H1 (cell line): ENCODE measurements at places on chromosomes 12 and 14.

DNA sequence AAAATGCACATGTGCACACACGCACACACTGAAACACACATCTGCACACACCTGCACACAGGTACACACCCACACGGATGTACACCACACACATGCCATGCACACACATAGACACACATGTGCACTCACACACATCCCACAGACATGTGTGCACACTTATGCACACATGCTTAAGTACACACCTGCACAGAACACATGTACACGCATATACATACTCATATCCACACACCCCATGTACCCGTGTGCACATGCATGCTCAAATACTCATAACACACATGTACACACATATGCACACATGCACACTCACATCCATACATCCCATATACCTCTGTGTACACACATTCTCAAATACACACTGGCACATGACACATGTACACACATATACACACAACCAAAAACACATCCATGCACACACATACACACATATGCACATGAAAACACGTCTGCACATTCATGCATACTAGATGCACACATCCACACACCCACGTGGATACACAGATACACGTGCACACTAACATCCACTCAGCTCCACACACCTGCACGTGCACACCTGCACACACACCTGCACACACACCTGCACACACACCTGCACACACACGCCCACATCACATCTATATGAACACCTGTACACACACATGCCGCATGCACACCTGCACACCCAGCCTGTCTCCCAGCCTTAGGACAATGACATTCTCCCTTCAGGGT lies 336.7 kb downstream of the ADGRD1 start:
- peak; percentile 30 for DNase-seq
- H3K36me3 ChIP-seq = no peaks in the 10 kb centered on the region
- no peak overlapping the region for H3K4me3 ChIP-seq
- H3K27ac ChIP-seq = no peak overlapping the region
- H3K27me3 ChIP-seq = no peaks in the 10 kb centered on the region

- H3K36me3 ChIP-seq = no peaks in the 10 kb centered on the region
- peak overlapping the region; percentile 34 for H3K4me3 ChIP-seq
- peaks cover 33% of the 10 kb centered on the region for H3K4me1 ChIP-seq
Observed at GRCh38 chr12:10364815-10365622, 24.8 kb downstream of the KLRK1 start.

GRCh38 chr14:100012478-100013327 lies 52.5 kb upstream of the EVL start:
- H3K4me3 ChIP-seq = no peak overlapping the region
- no peak overlapping the region for H3K27ac ChIP-seq
- DNase-seq = no peak
- no peaks in the 10 kb centered on the region for H3K27me3 ChIP-seq
- H3K36me3 ChIP-seq = no peaks in the 10 kb centered on the region

- no peak overlapping the region for H3K27ac ChIP-seq
- H3K27me3 ChIP-seq = no peaks in the 10 kb centered on the region
- H3K36me3 ChIP-seq = no peaks in the 10 kb centered on the region
- no peak overlapping the region for H3K4me3 ChIP-seq
Observed at GRCh38 chr12:118299791-118300460, 72.8 kb downstream of the TAOK3 start.

- H3K27ac ChIP-seq = no peak overlapping the region
- H3K27me3 ChIP-seq = no peaks in the 10 kb centered on the region
- H3K36me3 ChIP-seq = no peaks in the 10 kb centered on the region
- H3K4me1 ChIP-seq = peaks cover 15% of the 10 kb centered on the region
- no peak for DNase-seq
- H3K4me3 ChIP-seq = no peak overlapping the region
Observed at GRCh38 chr12:106125351-106126095, 13.2 kb downstream of the NUAK1 start.

- peaks cover 19% of the 10 kb centered on the region for H3K4me1 ChIP-seq
- peak overlapping the region; percentile 84 for H3K4me3 ChIP-seq
- no peak for DNase-seq
- H3K36me3 ChIP-seq = no peaks in the 10 kb centered on the region
- H3K27me3 ChIP-seq = no peaks in the 10 kb centered on the region
Observed at GRCh38 chr12:62933220-62933601, 1.7 kb downstream of the PPM1H start.

- peaks cover 5% of the 10 kb centered on the region for H3K4me1 ChIP-seq
- no peaks in the 10 kb centered on the region for H3K36me3 ChIP-seq
- H3K27ac ChIP-seq = no peak overlapping the region
- no peak overlapping the region for H3K4me3 ChIP-seq
- no peaks in the 10 kb centered on the region for H3K27me3 ChIP-seq
Observed at GRCh38 chr12:104519190-104520019, 62.7 kb downstream of the CHST11 start.

- H3K4me1 ChIP-seq = peaks cover 9% of the 10 kb centered on the region
- H3K4me3 ChIP-seq = no peak overlapping the region
- no peak for DNase-seq
- H3K27me3 ChIP-seq = no peaks in the 10 kb centered on the region
Observed at GRCh38 chr12:44655846-44656245, 220.3 kb downstream of the NELL2 start.

GRCh38 chr14:45091710-45092109 lies 7.8 kb downstream of the PRPF39 start:
- H3K36me3 ChIP-seq = peaks cover 18% of the 10 kb centered on the region
- no peaks in the 10 kb centered on the region for H3K4me1 ChIP-seq
- H3K27me3 ChIP-seq = no peaks in the 10 kb centered on the region
- no peak overlapping the region for H3K4me3 ChIP-seq
- H3K27ac ChIP-seq = no peak overlapping the region

- no peak overlapping the region for H3K27ac ChIP-seq
- no peaks in the 10 kb centered on the region for H3K36me3 ChIP-seq
- no peak for DNase-seq
- H3K27me3 ChIP-seq = no peaks in the 10 kb centered on the region
- H3K4me3 ChIP-seq = no peak overlapping the region
Observed at GRCh38 chr12:81633127-81633526, 126.0 kb downstream of the PPFIA2 start.

DNA sequence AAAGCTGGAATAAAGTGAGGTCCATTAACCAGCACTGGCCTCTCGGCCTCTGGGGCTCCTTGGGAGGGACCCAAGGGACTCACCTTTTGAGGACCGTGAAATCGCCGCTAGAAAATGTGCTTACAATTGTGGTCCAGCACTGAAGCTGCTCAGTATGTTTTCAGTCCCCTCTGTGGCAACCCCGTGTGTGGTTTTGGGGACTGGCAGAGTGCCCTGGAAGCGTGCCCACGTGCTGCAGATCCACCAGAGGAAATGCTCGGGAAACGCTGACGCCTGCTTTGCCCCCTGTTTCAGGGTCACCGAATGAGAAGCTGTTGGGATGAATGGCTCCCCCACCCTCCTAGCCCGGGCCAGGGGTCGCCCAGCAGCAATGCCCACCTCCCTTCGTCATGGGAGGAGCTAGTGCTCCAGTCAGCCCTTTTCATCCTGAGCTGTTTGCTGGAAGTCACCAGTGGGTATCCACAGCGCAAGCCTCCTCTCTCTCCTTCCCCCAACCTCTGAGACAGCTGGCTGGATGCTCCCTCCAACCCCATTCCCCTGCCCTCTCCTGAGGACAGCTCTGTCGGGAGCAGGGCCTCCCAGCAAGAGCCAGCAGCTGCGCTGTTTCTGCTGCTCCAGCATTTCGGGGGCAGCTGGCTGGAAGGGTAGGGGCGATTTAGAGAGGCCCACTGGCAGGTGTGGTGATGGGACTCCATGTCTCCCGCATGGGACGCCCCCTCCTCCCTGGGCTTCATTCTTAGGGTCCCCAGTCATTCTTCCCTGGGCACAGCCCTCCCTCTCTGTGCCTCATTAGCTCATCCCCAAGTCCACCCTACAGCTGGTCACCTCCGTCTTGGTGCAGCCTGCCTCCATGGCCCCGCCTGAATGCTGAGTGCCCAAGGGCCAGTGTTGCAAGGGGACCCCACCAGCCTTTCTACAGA lies 33.2 kb upstream of the PPP1R13B start:
- H3K4me3 ChIP-seq = no peak overlapping the region
- no peaks in the 10 kb centered on the region for H3K27me3 ChIP-seq
- no peaks in the 10 kb centered on the region for H3K36me3 ChIP-seq

DNA sequence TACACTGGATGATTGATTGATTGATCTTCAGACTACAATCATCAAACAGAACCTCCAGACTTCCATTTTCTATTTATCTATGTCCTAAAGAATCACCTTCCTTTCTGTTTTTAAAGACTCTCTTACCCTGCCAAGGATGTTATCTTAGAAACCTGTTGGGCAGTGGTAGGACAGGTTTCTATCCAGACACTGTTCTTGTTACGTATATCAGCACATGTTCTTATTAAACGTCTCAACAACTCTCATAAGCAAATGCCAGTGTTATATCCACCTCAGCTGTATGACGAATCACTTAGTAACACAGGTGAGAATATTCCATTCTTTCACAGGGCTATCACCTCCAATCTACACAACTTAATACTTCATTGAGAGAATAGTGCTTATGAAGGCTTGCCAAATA lies 40.2 kb upstream of the RPL10L start:
- no peak for DNase-seq
- H3K4me1 ChIP-seq = no peaks in the 10 kb centered on the region
- no peaks in the 10 kb centered on the region for H3K27me3 ChIP-seq
- no peak overlapping the region for H3K4me3 ChIP-seq
- H3K27ac ChIP-seq = no peak overlapping the region
- H3K36me3 ChIP-seq = no peaks in the 10 kb centered on the region

- H3K27me3 ChIP-seq = no peaks in the 10 kb centered on the region
- H3K4me3 ChIP-seq = no peak overlapping the region
- no peak for DNase-seq
- H3K27ac ChIP-seq = no peak overlapping the region
- no peaks in the 10 kb centered on the region for H3K36me3 ChIP-seq
- no peaks in the 10 kb centered on the region for H3K4me1 ChIP-seq
Observed at GRCh38 chr12:72738811-72739210, 466.6 kb downstream of the TRHDE start.

DNA sequence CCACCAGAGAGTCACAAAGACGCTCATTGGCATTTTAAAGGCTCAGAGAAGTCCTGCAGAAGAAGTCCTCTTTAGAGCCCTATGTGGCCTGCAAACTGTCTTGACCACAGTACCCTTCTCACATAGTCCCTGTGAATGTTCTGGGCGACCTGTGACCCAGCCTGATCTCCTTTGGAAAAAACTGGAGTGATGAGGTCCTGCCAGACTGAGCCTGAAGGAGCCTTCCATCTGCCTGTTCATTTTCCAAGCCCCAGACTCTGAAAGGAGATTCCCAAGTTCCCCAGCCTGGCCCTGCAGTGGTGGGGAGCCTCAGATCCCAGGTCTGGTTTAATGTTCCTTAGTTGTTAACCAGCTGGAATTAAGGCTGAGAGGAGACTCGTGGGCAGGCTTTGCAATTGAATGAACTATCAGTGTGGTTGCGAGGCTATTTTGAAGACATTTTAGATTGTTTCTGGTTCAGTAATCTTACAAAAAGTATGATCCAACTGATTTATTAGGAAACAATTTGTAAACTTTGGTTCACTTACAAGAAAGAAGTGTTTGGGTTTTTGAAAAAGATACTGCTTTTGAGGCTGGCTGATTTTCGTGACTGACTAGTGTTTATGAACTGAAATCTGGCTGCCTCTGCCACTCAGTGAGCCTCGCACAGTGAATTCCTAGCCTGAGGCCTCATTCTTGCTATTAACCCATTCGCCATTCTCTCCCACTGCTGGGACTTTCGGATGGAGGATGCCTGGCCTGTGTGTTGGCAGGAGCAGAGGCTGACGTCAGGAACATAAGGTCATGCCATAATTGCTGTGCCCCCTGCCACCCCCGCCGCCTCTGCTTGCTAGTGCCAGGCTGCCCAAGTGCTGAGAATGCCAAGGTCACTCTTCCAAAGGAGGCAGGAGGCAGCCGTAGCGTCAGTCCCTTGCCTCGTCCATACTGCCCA lies 249.0 kb downstream of the CACNA1C start:
- peaks cover 11% of the 10 kb centered on the region for H3K4me1 ChIP-seq
- DNase-seq = no peak
- no peak overlapping the region for H3K4me3 ChIP-seq
- H3K27ac ChIP-seq = no peak overlapping the region
- H3K27me3 ChIP-seq = no peaks in the 10 kb centered on the region

DNA sequence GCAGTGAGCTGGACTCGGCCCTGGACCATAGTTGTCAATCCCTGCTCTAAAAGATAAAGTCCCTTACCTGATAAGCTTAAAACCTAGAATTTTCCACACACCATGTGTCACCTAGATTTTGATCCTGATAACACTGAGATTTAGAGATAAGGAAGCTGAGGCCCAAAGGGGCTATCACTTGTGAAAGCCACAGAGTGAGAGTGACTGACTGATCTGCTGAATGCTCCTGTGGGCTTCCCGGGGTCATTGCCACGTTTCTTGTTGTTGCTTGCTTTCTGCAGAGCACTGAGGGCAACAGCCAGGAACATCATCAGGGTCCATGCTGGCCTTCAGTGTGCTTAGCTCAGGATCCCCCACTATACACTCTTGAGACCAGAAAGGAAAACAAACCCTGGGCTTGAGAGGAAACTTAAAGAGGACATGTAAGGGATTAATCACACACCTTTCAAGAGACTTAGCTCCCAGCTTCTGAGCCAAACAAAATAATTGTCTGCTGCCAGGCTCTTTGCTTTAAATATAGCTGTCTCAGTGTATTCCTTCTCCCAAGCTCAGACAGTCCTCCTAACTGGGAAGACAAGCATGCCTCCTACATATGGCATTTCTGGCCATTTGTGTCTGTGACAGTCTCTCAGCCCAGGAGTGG lies 82.6 kb upstream of the ARHGAP5 start:
- no peak for DNase-seq
- H3K4me1 ChIP-seq = peaks cover 6% of the 10 kb centered on the region
- no peak overlapping the region for H3K27ac ChIP-seq

DNA sequence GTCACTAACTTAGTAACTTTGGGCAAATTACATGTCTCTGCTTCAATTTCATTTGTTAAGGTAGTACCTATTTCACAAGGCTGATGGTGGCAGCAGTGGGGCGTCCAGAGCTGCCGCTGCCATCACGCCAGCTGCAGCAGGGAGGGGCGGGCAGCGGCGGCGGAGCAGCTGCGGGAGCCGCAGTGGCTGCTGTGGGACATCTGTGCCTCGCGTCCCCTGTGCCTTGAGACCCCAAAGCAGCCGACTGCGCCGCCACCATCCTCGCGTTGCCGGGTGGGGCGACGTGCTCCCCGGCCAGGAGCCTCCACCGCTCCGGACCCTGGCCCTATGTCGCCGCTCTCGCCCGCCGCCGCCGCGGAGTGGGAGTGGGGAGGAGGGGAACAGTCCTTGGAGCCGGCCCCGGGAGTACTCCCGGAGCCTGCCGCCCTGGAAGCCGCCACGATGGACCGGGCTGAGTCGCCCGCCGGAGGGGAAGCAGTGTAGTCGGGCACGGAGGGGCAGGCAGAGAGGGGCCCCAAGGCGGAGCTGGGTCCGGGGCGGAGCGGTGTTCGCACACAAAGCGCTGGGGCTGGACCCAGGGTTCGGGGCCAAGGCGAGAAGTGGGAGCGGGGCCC lies 51.4 kb downstream of the A2M start:
- no peaks in the 10 kb centered on the region for H3K27me3 ChIP-seq
- H3K36me3 ChIP-seq = no peaks in the 10 kb centered on the region
- H3K27ac ChIP-seq = peak overlapping the region; percentile 80; the same call in 1 of the 2 replicates
- DNase-seq = peak; percentile 9
- peaks cover 8% of the 10 kb centered on the region for H3K4me1 ChIP-seq
- peak overlapping the region; percentile 82 for H3K4me3 ChIP-seq
